ENCODE measurements at places on chromosomes 3 and 15. TPM values are rescaled to one million over a fixed set of nuclear protein-coding genes. Genes with fewer than 3 reads are reported as not detected.

Gene ST3GAL6
- 0.80 TPM for total RNA-seq

Gene GCSAM
- total RNA-seq: not detected

Gene STRIT1
- not detected for total RNA-seq

Gene FGD5
- 0.06 TPM for total RNA-seq

Gene TSC22D2
- total RNA-seq: 17.5 TPM

Gene FBXO40
- not detected for total RNA-seq

Gene RBPMS2
- 6.1 TPM for total RNA-seq

Gene CAPN3
- 0.15 TPM for total RNA-seq

Gene SEMA3F
- 15.0 TPM for total RNA-seq

Gene KLHL40
- not detected for total RNA-seq

Gene SI
- not detected for total RNA-seq

Gene CCR8
- not detected for total RNA-seq

Gene FAM107A
- total RNA-seq: 0.13 TPM

Gene CPOX
- total RNA-seq: 21.8 TPM

Gene GP5
- not detected for total RNA-seq

Gene SLC24A1
- 2.2 TPM for total RNA-seq

Gene GPR62
- total RNA-seq: not detected

Gene TTC21A
- 2.5 TPM for total RNA-seq

Gene ADGRG7
- total RNA-seq: not detected

Gene SOX14
- total RNA-seq: not detected

Gene ITGA11
- 7.0 TPM for total RNA-seq

All from A549 treated with GW870086 at 1 μM for 4 hours (cell line).